Stimulated activated effector memory CD8-positive, alpha-beta T cell treated with anti-CD3 and anti-CD28 coated beads, Interleukin-12 subunit alpha, Interleukin-12 subunit beta, amount 100 ng/mL, for 72 hours (primary cell): ENCODE measurements at places on chromosomes 3 and 15.

DNA sequence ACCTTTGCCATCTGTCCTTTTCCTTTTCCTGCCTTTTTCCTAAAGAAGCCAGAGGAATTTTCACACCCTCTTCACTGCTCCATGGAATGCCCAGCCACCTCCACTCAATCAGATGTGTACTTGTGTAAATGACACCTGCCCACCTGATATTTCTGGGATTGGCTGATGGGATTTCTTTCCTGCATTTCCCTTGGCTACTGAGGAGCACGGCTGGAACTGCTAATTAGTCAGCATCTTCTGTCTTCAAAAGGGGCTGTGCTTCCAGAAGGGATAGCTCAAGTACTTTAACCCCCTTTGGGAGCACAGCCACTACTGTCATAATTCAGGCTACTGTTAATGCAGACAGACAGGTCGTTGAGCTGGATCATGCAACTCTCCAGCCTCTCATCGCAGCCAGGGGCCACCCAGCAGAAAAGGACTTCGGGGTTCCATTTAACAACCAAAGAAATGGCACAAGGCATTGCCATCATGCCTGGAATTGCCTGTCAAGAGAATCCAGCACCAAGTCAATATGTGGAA, 38.6 kb downstream of the MGLL start:
- no peak for DNase-seq

DNA sequence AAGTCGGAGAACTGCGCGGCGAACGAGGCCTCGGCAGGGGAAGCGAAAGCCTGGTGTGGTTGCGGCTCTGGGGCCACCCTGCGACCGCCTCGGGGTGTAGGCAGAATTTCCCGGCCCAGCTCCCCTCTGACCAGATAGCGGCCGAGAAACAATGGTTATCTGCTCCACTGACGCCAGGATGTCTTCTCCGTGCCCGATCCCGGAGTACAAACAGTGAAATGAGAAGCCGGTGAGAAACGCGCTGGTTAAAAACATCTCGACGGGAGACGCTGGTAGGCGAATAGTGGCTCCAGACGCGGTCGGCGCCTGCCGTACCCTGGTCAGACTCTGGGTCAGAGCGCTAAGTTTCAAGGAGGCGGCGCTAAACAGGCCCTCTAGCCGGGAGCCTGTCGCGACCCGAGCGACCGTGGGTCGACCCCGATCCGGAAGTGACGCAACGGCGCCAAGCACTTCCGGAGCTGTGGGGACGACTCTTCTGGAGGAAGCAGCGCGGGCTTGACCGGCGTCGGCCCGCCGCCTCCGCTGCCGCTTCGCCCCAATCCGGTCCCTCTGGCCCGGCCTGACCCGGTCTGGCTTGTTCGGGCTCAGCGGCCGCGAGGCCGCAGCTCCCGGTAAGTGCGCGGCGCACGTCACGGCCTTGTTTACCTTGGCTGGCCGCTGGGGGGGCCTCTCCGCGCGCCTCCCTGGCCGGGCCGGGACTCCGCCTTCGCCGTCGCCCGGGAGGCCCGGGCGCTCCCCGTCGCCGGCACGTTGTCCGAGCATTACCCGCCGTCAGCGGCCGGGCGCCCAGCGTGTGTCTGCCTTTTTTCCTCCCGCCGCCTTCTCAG, at the start of gene ARIH2:
ARIH2 (plus strand) TSS at position 455 of the 827 bp plus-strand sequence. CDS start 8,717 bp downstream, outside the sequence.
- DNase-seq, result peak; percentile 94

GRCh38 chr15:80554560-80554959, 140.6 kb upstream of the ABHD17C start:
- DNase-seq, result no peak

DNA sequence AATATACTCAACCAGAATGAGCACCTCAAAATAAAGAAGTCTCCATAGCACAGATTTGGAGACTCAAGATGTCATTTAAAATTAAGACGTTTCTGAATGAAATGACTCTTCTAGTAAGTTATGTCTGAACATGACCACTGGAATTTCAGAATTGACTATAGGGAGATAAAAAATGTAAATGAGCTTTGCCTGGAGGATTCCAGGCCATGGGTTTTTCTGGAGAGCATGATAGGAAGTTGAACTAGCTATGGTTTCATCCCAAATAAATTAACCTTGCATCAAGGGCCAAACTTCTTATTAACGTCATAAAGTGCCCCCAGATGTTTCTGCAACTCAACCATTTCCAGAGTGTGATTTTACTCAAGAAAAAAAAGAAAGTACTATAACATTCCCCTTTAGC, 222.6 kb upstream of the NR2F2 start:
- DNase-seq, result no peak

GRCh38 chr15:49094923-49095322, 48.7 kb upstream of the SECISBP2L start:
- DNase-seq, result no peak

DNA sequence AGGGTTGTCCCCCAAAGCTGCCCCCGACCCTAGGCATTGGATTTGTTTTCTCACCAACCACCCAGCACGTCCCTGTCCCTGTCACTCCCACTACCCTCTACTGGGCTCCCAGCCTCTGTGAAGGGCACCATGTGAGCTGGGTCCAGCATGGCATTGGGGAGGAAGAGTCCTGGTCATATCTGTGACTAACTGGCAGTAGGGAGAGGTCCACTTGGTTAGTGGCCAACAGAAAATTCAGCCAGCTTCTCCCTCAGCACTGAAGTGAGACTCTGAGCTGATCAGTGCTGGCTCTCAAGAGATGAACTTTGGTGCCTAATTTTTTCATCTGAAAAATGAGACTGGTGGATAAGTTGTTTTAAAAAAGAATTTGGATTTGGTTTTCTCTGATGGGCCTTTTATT, 11.3 kb upstream of the KIF23 start:
- no peak for DNase-seq

DNA sequence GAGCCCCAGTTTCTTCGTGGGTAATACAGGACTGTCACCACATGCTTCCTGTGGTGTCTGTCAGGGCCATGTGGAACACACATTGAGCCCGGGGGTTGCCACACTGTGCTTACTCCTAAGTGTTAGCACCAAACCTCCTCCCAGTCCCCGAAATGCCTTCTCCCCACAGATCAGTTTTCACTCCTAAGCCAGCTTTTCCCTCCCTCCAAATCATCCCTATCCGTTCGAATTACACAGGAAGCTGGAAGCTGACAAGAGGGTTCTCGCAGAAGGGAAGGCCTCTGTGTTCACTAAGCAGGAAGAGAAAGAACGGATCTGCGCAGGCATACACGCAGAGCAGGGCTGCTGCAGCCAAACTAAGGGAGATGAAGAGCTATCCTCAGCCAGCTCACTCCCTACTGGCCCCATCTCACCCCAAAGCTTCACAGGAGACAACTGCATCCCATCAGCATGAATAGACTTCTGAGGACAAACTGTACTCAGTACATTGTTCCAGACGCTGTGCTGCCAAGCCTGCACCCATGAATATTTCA, 32.3 kb downstream of the XXYLT1 start:
- DNase-seq, result no peak

DNA sequence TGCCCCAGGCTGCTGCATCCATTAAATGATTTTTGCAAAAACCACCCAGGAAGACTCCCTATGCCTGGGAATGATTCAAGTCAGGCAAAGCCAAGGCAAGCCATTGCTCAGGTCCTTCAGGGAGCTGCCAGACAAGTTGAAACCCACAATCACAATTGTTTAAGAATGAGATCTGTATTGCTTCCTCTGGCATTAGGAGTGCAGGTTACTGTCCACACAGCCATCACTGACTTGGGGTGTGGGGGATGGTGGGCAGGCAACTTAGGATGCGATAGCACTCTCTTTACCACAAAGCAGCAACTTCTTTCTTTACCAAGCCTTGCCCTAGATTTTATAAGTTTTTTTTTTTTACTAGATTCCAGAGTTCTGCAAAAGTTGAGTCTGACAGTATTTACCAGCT, 15.0 kb upstream of the IL20RB start:
- DNase-seq, result no peak

GRCh38 chr15:77187751-77188464, 117.0 kb upstream of the TSPAN3 start:
- no peak for DNase-seq

DNA sequence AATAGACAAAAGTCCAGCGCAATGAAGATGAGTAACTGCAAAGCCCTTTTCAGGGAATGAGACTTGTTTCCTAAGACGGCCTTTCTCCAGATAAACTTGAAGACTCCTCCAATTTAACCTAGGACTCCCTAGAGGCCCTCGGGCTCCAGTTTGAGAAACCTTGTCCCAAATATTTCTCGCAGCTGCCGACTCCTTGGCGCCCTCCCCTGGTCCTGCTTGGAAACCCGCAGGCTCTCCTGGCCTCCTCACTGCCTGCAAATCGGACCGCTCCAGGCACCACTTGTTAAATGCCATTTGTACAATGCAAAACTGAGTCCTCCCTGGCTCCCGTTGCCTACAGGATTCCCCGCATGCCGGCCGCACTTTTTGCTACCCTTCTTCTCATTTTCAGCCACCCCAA, 36.8 kb downstream of the MUC4 start:
- DNase-seq, result no peak

- no peak for DNase-seq
Measured at GRCh38 chr3:37856381-37856780, 5.3 kb upstream of the CTDSPL start.

DNA sequence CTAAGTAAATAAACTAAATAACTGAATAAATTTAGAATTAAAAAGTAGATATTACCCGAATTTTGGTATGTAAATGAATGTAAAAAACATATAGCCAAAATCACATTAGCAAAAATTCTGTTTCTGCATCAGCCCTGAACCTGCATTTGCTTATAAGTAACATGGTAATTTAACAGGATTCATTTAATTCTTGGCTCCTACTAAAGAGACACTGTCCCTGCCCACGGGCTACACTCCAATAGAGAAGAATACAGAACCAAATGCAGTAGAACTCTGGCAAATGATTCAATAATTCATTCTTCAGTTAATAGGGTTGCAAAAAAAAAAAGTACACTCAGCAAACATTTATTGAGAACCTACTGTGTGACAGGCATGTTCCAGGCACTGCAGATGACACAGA, 20.8 kb upstream of the CNBP start:
- DNase-seq, result no peak

GRCh38 chr3:131561511-131561910, 58.7 kb upstream of the MRPL3 start:
- no peak for DNase-seq

- DNase-seq, result no peak
Measured at GRCh38 chr3:95813244-95813643, 1001.1 kb upstream of the EPHA6 start.

- no peak for DNase-seq
Measured at GRCh38 chr3:146307456-146307725, 56.5 kb upstream of the PLSCR4 start.
